Activated CD4-positive, alpha-beta T cell treated with anti-CD3 and anti-CD28 coated beads, Interleukin-2, amount 50 U/mL, for 1 hour (primary cell): ENCODE measurements at places on chromosomes 3 and 15.

- no peak for DNase-seq
These were observed 118.5 kb downstream of the EEFSEC start for GRCh38 chr3:128271536-128272332.

- DNase-seq = no peak
These were observed 965.3 kb upstream of the CFAP20DC start for GRCh38 chr3:60015032-60015705.

- DNase-seq = no peak
These were observed 5.4 kb downstream of the LEO1 start for GRCh38 chr15:51966192-51966591.

DNA sequence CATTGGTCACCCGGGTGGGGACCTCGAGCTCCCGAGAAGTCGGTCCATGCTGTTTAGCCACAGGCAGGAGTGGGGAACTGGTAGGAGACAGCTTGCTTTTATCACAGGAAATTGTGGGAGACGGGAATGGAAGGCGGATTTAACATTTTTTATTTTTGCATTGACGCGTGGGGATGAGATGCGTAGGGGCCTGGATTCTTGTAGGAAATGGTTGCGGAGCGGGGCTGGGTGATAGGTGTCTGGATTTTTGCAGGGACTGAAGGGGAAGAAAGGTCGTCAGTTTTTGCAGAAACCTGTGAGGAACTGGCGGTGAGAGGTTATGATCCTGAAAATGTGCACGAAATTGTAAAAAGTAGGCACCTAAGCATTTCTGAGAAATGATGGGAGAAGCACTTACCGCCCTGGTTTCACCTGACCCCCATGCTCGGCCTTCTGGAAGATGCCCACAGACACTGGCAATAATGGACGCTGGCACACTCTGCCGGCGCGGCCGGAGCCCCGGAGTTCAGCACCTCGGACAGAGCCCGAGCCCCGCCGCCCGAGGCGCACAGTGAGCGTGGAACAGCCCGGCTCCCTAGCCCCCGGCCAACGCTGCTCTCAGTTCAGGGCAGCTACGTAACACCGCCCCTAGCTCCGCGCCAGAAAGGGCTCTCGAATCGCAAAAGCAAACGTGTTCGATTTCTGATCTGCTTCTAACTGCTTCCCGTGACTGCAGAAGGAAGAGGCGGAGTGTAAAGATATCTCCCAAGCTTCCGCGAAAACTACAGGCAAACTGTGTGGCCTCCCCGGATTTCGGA, 928 bp downstream of the ANKRD34C start:
- DNase-seq = peak; percentile 19
